Suprapubic skin (tissue), 4 donors: ENCODE measurements at places on chromosomes 7 and 10. TPM values are rescaled to one million over a fixed set of nuclear protein-coding genes. Genes with fewer than 3 reads are reported as not detected.

The CALHM3 gene
- not detected for total RNA-seq

The EN2 gene
- 0.34 TPM for total RNA-seq

The UNCX gene
- not detected for total RNA-seq

The GOT1 gene
- 46.2 TPM for total RNA-seq

The TLX1 gene
- not detected for total RNA-seq

- no peak for DNase-seq
Measured at GRCh38 chr10:33617381-33618080, 283.1 kb upstream of the NRP1 start.

GRCh38 chr10:72140174-72140573, 51.8 kb upstream of the SPOCK2 start:
- DNase-seq = no peak

- no peak for DNase-seq
Measured at GRCh38 chr10:44950326-44951225, 9.0 kb upstream of the RASSF4 start.

DNA sequence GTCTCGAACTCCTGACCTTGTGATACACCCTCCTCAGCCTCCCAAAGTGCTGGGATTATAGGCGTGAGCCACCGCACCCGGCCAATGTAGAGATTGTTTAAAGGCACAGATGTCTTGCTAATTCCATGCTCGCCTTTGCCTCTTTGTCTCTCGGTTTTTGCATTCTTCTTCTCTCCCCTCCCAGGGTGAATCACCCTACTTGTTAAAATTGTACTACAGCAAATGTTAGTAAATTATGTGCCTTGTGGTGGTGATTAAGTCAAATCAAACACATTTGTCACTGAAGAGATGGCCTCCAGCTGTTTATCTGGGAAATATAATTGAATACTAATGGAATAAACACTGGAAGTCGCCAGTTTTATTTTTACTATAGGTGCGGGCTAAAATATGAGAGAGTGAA, 384.4 kb upstream of the AUTS2 start:
- peak; percentile 41 for DNase-seq

- no peak for DNase-seq
Measured at GRCh38 chr10:127991543-127992255, 84.8 kb downstream of the PTPRE start.

DNA sequence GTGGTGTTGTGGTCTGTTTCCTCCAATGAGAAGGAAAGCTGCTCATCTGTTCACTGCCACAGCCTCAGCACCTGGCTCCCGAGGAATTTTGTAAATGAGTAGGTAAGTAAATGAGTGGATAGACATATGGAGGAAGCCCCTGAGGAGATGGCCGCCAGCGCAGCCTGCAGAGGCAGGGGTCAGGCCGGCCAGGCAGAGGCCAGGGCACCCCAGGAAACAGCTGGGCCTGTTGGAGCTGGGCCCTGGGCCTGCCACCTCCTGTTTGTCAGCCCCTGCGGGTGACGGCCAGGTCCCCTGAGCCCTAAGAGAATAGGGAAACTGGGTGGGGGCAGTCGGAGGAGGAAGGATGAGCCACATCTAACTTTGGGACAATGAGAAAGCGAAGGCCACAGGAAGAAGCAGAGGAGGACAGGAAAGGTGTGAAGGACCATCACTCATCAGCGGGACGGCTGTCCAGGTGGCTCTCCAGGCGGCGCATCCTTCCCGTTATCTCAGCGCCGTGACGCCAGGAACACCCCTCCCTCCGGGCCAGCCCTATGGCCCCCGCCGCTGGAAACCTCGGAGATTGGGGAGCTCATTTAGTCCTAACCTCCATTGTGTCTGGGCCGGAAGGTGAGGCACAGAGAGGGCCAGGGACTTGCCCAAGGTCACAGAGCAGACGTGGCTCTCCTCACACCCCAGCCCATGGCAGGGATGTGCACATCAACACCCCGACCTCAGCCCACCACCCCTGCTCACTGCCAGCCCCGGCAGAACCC, 142.3 kb upstream of the UNC5B start:
- DNase-seq = no peak

DNA sequence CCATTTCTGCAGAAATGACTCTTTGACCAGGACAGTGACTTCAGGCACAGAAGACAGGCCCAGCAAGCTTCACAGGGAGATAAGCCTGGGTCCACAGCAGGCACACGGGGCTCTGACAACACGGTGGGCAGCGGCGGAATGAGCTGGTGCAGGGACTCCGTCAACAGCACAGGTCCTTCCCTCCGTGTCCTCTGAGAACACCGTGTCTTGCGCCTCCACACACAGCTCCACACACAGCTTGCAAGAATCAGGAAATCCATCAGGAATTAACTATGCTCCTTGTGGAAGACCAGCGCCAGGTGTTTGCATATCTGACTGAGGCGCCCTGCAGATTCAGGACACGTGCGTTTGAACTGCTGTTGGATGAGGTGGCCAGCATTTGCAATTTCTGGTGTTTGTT, 39.6 kb downstream of the TCERG1L start:
- no peak for DNase-seq

DNA sequence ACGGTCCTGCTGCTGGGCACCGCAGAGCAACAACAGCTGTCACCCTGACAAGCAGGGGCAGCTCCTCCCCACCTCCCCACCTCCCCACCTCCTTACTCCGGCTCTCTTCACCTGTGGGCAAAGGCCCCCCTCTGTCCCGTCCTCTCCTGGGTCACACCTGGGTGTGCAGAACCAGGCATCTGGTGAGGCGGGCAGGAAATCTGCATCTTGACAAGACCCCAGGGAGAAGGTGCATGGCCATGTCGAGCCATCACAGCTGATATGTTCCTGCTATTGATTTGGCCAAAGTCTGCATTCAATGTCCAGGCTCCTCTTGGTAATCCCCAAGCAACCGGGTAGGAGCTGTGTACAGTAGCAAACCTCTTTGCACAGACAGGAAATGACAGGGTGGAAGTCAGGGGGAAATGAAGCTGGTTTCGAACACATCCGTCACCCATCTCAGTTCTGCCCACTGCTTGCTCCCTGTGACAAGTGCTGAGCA, 554.2 kb downstream of the DNAJB6 start:
- DNase-seq = peak; percentile 50

DNA sequence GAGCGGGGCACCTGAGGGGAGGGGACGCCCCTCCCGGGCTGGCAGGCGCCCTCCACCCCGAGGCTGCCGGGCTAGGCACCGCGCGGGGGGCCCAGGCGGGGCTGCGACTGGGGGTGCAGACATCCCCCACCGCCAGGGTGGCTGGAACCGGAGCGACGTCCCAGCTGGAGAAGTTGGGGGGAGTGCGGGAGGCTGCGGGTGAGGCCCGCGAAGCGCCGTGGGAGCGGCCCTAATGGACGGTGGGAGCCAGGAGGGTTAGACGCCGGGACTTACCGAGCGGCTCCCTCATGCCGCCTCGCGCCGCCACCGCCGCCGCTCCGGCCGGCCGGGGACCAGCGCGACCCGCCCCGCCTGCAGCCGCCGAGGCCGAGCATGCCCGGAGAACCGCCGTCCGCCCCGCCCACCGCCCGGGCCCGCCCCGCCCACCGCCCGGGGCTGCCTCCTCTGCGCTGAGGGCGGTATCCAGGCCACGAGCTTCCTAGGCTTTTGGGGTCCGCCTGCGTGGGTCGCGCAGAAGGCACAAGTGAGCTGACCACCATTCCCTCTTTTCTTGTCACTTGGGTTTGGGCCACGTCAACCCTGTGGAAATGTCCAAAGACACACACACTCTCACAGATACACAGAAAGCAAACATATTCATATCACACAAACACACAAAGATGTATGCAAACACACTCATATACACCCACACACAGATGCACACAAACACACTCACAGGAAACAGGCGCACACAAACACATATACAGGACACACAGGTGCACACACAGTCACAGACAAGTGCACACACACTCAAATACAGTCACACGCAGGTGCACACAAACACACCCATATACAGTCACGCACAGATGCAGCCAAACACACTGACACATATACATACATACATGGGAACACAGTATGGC, at the start of gene JCAD:
JCAD (minus strand) TSS at position 378 of the 899 bp plus-strand sequence. CDS start 11,774 bp downstream, outside the sequence.
- DNase-seq = peak; percentile 82
